T-helper 22 cell (primary cell): ENCODE measurements at places on chromosomes 4 and X.

DNA sequence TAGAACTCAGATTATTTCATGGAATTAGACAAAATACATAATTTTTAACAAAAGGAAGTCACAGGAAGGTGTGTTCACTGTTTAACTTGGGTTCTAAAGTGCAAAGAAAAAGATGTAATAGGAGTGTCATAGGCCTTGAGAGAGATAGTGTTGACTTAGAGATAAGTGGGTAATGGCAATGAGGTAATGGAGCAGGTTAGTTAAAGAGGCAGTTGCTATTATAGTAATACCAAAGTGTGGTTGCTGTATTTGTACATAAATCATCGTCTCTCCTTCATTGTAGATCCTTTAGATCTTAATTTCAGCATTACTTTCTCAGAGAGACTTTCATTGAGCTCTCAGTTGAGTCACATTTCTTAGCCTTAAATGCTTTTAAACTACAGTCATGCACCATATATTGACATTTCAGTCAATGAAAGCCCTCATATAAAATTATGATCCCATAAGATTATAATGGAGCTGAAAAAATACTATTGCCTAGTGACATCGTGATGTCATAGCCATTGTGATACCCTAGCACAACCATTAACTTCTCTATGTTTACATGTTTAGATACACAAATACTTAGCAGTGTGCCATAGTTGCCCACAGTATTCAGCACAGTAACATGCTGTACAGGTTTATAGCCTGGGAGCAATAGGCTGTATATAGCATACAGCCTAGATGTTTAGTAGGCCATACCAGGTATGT lies 245.4 kb downstream of the ADGRL3 start:
- no peak for DNase-seq

DNA sequence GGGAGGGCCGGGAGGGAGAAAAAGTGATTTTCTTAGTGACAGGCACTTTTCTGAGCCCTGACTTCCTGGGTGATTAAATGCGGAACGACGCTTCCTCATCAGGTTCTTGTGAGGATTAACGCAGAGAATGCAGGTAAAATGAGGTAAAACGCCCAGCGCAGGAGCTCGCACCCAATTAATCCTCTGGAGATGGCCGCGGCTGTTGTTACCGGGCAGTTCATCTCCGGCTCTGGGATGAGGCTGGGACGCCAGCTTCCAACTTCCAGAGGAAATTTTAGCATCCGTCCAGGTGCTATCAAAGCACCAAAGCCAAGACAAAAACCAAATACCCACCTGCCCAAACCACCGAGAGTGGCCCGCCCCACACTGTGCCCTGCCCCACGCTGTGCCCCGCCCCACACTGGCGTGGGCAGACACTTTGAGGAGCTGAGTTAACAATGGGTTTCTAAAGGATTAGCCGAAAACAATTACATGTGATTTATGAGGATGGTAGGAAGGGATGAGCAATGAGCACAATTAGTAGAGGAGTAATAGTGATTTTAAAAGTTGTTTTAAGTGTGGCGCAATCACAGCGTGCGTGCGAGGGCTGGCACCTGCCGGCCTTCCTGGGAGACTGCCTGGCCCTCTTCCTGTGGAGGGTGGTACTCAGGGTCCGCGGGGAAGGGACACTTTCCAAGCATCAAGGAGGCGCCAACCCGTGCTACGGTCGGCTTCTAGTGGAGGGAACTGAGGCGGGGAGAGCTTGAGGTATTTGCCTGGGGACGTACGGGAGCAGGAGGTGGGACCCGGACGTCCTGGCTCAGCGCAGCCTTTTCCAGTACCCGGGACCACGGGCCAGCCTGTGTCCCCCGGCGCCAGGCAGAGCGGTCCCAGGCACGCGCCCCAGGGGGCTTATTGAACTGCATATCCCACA lies 41.6 kb upstream of the ADRA2C start:
- no peak for DNase-seq

GRCh38 chrX:13103914-13104274 lies 59.5 kb upstream of the FAM9C start:
- no peak for DNase-seq

- no peak for DNase-seq
Measured at GRCh38 chrX:39619182-39620009, 478.4 kb downstream of the BCOR start.
